ENCODE measurements at places on chromosomes 12 and 14.
A peak's percentile ranks its signal among the peaks of the same experiment; 100 is the strongest.

- no peak for DNase-seq
Measured at GRCh38 chr14:24356208-24356607, 11.8 kb upstream of the NFATC4 start.

- no peak for DNase-seq
Measured at GRCh38 chr14:101167428-101167827, 263.9 kb upstream of the RTL1 start.

- DNase-seq, result no peak
Measured at GRCh38 chr12:42145197-42145549, 499 bp upstream of the GXYLT1 start.

DNA sequence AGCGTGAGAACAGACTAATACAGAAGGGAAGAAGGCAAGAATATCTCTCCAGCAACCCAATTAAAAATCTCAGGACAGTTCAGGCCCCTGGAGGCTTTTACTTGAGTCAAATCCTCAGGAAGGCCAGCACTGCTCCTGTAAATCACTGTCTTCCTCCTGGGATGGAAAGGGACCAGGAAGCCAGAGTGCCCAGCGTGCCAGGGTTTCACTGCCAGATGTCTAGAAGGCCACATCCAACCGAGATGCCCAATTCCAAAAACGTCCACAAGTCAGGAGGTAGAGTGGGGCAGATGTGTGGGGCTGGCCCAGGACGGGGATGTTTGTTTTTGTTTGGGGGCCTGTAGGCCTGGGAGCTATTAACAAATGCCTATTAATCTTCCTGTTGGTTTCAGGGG lies 332.0 kb downstream of the MED13L start:
- DNase-seq, result no peak

DNA sequence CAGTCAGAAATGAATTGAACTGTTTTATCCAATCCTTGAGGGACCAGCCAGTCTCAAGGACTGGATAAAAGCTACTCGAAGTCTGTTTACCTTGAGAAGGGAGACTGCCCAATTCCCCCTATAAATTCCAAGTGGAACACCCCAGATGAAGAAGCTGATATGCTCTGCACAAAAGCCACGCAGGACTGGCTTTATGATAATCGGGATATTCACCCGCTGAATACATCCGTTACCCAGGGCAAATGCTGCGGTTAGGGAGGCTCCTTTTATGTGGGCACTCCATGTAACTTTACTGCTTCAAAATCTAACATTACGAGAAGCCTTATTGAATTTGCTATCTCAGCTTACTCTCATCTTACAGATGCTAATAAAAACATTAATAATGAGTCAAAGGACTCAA lies 119.1 kb downstream of the DENND5B start:
- DNase-seq, result no peak

GRCh38 chr12:3049611-3050249 lies 27.4 kb upstream of the TSPAN9 start:
- DNase-seq, result no peak

DNA sequence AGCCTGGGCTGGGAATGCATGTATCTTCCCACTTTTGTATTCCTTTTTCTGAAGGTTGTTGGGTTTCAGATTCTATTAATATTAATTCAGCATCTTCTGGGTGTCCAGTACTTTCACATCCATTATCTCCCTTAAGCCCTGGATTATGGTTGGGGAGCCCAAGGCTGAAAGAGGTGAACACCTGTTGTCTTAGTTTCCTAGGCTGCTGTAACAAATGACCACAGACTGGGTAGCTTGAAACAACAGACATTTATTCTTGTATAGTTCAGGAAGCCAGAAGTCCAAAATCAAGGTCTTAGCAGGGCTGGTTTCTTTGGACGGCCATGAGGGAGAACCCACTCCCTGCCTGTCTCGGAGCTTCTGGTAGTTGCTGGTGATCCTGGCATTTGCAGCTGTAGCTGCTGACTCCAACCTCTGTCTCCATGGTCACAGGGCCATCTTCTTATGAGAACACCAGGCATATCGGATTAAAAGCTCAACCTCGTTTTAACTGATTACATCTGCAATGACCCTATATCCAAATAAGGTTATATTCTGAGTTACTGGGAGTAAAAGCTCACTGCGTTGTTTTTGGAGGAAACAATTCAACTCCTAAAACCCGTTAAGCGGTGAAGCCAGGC lies 68.2 kb upstream of the CLMN start:
- peak; percentile 67 for DNase-seq

- DNase-seq, result no peak
Measured at GRCh38 chr12:112919121-112919520, 12.4 kb downstream of the OAS1 start.

GRCh38 chr14:64440494-64440893 lies 24.8 kb upstream of the AKAP5 start:
- DNase-seq, result no peak

DNA sequence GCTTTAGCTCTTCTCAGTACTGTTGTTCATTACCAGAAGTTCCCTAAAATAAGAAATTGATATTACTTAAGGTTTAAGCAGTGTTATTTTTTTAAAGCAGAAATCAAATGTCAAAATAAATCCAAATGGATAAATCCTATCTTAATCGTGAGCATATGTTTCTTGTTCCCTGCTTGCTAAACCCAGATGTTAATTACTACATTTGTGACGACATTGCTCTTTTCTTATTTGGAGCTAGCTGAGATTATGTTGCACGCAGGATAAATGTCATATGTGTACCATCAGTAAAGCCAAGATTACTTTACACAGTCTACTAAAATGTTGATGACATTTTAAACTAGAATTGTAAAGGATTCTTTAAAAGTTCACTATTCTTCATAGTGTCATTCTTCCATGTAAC lies 157.5 kb downstream of the PLCZ1 start:
- DNase-seq, result no peak

DNA sequence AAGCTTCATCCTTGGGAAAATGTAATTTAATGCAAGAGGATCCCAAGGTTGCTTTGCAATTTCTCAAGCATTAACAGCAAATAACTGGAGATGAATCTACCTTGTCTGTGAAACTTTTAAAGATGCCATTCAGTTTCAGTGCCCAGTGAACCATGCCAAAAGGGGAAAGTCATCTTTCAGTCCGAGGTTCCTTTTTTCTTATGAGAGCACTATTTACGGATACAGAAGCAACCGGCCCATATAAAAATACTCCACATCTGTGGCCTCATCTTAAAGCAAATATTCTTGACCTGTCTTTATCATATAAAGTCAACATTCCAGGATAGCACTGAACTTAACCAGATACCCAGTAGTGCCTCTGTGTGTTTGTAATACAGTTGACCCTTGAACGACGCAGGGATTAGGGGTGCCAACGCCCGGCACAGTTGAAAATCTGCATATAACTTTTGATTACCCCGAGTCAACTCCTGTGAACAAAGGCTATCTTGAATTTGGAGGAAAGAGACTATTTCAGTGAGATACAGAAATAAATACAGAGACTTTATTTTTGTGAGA lies 209.4 kb downstream of the PCNX1 start:
- no peak for DNase-seq

GRCh38 chr14:81221579-81222102 lies 882 bp upstream of the GTF2A1 start:
- peak; percentile 17 for DNase-seq

DNA sequence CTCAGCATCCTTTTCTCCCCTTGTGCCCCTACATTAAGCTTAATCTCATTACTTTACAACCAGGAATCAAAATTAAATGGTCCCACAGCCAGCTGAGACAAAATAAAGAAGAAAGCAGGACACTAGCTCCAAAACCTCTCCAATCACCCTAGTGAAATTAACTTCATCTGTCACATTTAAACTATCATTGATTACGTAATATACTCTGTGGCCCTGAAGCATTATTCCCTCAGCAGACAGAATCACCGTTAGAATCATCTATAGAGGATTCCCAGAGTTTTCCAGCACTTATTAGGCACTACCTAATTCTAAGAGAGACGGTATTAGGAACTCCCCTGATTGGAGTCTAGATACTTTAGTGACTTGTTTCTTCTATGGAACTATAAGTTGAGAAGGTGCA lies at the start of gene OR4K17:
OR4K17 (plus strand) TSS at position 302 of the 400 bp plus-strand sequence. CDS start 6,761 bp downstream, outside the sequence.
- no peak for DNase-seq

- no peak for DNase-seq
Measured at GRCh38 chr12:130904064-130904463, 32.2 kb downstream of the RAN start.

- DNase-seq, result no peak
Measured at GRCh38 chr12:58268069-58268468, 326.7 kb downstream of the ATP23 start.

GRCh38 chr14:32331206-32331605 lies 2.1 kb downstream of the AKAP6 start:
- DNase-seq, result no peak

- DNase-seq, result no peak
Measured at GRCh38 chr14:23481979-23482822, 12.7 kb downstream of the NGDN start.

- DNase-seq, result no peak
Measured at GRCh38 chr14:51293149-51293911, 53.3 kb downstream of the TMX1 start.

GRCh38 chr14:98456231-98456630 lies 815.8 kb downstream of the BCL11B start:
- DNase-seq, result no peak

DNA sequence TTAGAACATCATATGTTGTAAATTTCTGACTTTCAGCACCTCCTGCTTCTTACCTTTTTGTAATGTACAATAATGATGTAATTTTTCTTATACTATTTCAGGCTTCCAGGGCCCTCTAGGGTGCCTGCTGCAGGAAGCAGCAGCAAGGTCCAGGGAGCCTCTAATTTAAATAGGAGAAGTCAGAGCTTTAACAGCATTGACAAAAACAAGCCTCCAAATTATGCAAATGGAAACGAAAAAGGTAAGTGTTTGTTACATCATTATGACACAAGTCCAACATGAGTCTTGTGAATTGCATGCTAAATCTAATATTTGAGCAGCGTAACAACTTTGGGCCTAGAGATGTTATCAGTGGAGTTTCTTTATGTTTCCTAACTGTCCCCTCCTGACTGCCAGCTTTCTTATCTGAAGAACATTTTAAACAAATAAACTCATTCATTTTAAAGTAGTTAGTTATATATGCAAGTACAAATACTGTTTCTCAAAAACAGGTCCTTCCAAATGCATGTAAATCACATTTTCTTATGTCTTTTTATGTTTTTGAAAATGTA lies 167.6 kb downstream of the NAV3 start:
- no peak for DNase-seq

- DNase-seq, result no peak
Measured at GRCh38 chr12:120775862-120776552, 50.4 kb downstream of the ACADS start.

GRCh38 chr12:120925740-120926563 lies 21.8 kb upstream of the SPPL3 start:
- no peak for DNase-seq

GRCh38 chr14:104976198-104977007 lies 1.8 kb downstream of the AHNAK2 start:
- peak; percentile 88 for DNase-seq

DNA sequence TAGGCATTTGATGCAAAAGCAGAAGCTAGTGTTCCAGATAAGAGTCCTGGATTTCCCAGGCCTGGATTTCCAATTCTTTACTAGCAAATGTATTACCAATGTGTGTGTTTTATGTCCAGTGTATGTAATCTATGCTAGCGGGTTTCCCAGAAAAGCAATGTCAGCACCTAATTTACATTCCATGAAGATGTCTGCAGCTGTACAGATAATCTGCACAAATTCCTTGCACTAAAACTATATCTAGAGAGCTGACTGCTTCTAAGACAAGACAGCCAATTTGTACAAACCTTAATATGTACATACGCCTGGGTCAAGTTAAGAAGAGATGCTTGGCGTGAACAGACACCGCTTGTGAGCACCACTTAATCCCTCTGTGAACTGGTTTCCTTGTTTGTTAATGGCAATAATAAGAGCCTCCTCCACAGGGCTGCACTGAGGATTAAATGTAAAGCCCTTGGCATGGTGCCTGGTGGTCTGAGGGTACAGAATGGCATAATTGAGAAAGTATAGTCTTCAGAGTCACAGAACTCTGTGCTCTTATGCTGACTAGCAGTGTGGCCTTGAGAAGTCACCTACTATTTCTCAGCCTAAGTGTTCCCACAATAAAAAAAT lies 185.6 kb downstream of the EPS8 start:
- DNase-seq, result peak; percentile 16

DNA sequence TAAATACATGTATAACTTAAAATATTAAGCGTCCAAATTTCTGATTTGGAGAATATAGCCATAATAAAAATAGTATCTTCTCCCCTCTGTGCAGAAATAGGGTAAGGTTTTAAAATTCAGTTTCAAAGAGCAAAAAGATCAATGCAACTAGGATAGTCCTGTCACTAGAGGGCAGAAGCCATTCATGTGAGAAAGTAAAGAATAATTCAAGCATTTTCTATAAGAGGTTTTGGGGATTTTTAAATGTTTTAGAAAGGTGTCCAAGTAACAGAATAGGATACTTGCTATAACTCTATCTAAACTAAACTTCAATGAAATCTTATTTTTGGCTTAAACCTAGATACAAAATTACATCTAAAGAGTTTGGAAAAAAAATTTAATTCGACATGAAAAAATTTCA lies 50.3 kb downstream of the ADAMTS20 start:
- DNase-seq, result no peak

DNA sequence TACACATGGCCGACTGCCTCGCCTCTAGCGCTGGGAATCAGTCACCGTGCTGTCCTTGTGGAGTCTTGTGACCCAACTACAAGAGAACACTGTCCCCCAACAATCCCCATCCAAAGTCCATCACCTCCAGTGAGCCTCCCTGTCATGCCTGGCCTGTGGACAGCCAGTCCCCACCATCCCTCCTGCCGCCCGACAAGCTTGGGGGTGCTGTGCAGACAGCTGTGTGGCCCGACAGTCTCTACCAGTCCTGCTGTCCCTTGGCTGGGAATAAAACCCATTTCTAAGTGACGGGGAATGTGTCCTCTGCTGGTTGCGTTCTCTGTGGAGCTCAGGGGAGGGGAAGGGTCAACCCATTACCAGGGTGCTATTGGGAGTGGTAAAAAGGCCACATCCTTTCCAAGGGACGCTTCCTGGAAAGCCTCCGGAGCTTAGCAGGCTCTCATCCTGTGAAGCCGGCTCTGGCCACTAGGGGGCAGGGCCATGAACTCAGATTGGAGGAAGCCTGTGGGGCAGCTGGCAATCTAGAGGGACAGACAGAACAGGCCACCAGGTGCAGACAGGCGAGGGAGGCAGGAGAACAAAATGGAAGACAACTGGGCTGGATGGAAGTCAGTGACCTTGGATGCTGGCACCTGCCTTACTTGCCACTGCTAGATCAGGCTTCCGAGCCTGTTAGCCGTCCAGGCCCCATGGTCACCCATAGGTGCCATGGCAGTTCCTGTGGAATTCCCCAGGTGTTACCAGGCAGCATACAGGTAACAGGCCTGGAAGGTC lies 12.0 kb upstream of the BLTP3B start:
- peak; percentile 86 for DNase-seq

- no peak for DNase-seq
Measured at GRCh38 chr12:128052777-128053176, 214.2 kb upstream of the TMEM132C start.
